ENCODE measurements at places on chromosomes 12 and 14.

GRCh38 chr14:103737432-103738045, 21.9 kb downstream of the ZFYVE21 start:
- DNase-seq, result no peak

DNA sequence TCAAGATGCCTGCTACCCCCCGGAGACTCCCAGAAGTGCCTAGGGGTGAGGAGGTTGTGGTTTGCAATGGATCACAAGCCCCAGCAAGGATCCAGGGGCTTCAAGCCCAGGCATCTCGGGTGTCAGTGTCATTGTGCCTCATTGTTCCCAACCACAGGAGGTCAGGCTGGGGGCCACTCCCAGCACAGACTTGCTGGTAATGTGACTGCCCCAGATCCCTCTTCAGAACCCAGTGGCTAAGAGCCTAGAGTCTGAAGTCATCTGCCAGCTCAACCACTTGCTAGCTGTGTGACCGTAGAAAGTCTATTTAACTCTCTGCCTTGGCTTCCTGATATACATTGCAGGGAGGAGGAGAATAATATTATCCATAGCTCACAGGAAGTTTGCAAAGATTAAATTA, 7.7 kb upstream of the ASB2 start:
- DNase-seq, result no peak

DNA sequence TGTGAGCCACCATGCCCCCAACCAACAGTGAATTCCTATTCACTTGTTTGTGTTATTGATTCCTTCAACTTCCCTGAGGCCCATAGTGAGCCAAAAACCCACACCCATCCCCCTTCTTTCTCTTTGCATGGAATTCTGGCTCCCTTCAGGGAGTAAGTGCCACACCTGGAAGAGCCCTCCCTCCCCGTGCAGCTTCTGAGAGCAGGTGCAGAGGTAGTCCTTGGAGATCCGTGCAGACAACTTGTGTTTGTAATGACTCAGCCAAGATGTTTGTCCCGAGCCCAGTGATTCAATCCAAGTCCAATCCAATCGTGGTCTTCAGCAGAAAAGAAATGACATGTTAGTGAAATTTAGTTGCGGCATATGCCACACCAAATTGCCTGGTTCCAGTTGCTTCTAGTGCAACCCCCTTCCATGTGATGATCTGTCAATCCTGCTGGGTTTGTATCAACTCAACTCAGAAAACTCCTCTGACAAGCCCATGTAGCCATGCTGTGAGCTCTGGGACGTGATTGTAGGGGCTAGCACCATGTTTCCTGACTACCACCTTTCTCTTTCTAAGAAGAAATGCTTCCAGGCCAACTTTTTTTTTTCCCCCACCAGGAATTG, 27.5 kb downstream of the GPRC5A start:
- DNase-seq, result no peak

GRCh38 chr14:95334044-95334443, 14.3 kb upstream of the CLMN start:
- no peak for DNase-seq

DNA sequence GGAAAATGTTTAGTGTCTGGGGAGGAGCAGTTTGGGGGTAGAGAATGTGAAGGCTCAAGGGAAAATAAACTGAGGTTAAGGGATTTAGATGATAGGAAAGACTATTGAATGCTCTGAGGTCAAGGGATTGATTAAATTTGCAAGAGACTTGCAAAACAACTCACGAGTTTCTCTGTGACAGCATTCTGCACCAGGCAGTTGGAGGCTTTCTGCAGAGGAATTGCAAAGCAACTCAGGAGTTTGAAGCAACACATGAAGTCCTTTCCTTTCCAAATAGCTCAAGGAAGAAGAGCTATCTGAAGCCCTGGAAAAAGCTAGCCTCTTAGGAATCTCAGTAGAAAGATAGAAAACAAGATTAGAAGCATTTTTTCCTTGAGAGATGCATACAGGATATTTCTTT, 23.9 kb downstream of the SLC7A8 start:
- DNase-seq, result no peak

DNA sequence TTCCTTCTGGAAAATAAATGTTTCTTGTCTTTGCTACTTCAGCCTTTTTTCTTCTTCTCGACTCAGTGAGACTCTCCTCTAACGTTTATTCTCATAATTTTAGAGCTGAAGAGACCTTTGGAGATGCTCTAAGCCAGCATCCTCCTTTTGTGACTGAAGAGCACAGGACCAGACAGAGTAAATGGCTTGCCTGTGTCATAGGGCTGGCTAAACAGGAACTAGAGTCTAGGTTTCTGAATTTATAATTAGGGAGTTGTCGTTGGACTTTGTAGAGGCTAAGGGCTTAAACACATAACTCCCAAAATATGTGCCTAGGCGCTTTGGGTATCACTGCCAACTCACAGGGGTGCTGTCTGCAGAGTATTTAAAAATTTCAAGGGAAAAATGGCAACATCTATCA, 98.5 kb downstream of the FGD4 start:
- DNase-seq, result no peak

DNA sequence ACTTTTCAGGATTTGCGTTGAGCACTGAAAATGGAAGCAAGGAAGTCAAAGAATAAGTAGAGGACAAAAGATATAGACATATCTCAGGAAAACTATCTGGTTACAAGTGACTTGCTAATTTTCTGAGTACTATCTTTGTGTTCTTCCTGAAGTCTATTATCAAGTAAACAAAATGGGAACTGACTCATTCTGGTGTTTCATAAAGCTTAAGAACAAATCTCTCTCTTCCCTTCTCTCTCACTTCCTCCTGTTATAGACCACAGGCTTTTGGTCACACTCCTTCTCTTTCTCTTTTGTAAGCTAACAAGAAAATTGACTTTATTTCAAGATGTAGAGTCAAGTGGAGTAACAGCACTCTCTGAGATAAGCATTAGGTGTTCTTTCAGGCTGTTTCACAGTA, 406.6 kb upstream of the SYT1 start:
- peak; percentile 30 for DNase-seq

GRCh38 chr14:103205541-103205906, 82.3 kb downstream of the TNFAIP2 start:
- no peak for DNase-seq
